ENCODE measurements at places on chromosomes 4 and X.

DNA sequence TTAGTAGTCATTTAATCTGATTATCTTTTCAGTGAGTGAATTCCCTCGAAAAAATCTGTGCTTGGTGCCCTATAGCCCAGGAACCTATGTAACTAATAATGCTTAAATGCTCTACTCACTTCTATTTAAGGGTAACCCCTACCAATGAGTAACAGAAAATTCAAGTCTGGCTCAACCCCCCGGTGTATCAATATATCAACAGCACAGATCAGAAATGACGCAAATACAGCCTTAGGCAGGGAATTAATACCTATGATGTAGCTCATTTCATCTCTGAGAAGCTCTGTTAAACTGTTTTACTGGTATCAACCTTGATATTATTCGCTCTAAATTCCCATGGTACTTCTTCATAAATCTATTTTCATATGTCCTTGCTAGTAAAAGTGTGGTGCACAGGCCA, 28.6 kb downstream of the PDGFC start:
- no peak for DNase-seq

- no peak for DNase-seq
These were observed 18.6 kb upstream of the TMEM185A start for GRCh38 chrX:149650162-149650561.

DNA sequence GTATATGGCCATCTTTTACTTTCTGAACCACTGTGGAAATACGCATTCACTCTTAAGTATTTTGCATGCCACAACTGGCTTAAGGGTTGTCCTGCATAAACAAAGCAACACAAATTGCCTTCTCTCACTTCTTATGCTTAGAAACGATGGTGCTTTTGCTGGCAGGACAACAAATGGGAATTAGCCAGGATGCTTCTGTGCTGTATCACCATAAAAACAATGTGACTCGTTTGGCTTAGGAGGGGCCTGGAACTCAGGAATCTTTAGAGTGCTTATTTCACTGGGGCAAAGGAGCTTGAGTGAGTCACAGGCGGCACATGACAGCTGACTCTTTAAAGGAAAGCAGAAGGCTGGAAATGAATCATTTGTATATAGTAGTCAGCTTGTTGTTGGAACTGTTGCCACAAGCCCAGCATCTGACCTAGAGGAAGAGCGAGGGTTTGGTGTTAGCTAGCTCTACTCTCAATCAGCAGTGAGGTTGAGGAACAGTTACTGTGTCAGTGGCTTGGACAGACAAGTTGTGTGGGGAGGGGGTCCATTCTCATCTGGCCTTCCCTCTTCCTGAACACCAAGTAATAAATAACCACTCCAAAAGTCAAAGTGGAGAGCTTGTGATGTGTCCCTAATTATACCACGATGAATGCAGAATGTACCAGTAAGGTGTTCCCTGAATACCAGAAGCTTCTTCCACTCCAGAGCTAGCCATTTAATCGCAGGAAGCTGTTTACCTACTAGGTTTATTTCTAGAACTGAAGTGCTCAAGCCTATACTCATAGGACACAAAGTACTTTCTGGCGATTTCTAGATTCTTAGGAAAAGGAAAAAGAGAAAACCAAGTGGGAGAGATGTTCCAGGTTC, 293.1 kb downstream of the CAMK2D start:
- peak; percentile 100 for DNase-seq

GRCh38 chr4:47788126-47788525, 49.7 kb downstream of the CORIN start:
- DNase-seq: no peak

DNA sequence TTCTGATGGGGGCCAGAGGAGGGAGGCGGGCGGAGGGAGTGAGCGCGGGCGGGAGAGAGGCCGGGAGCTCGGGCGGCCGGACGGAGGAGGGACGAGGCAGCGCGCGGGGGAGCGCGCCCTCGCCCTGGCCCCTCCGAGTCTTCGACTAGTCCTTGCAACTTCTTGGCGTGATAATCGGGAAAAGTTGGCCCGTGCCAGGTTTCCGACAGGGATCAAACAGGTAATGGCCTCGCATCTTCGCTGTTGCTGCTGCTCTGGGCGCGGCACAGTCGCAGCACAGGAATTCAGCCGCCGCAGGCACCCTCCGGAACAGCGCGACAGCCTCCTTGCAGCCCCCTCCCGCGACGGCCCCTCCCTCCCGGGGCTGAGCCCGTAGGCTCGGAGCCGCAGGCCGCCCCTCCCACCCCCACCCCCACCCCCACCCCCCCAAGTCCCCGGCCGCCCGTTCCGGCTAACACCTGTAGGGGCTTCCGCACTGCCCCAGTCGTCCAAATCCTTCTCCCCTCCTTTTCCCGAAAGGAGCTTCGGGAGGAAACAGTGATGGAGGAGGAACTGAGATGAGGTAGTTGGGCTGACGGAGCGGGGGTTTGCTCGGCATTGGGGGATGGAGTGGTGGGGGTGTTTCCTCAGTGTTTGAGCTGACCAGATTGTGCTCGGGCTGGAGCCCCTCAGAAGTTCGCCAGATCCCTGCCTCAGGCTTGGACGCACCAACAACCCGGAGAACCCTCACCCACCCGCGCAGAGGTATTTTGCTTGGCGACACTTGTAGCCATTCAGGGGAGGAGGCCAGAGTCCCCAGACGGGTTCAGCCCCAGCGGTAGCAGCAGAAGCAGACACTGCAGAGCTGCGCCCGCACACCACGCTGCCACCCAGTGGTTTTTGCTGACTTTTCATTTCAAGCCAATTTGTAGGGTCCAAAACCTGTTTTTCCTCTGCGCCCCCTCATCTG, at the start of gene FGF13:
FGF13 (minus strand) TSS at position 319 of the 949 bp plus-strand sequence. CDS start 714 bp downstream, outside the sequence.
- no peak for DNase-seq

GRCh38 chr4:10123227-10124101, 6.9 kb upstream of the WDR1 start:
- no peak for DNase-seq

DNA sequence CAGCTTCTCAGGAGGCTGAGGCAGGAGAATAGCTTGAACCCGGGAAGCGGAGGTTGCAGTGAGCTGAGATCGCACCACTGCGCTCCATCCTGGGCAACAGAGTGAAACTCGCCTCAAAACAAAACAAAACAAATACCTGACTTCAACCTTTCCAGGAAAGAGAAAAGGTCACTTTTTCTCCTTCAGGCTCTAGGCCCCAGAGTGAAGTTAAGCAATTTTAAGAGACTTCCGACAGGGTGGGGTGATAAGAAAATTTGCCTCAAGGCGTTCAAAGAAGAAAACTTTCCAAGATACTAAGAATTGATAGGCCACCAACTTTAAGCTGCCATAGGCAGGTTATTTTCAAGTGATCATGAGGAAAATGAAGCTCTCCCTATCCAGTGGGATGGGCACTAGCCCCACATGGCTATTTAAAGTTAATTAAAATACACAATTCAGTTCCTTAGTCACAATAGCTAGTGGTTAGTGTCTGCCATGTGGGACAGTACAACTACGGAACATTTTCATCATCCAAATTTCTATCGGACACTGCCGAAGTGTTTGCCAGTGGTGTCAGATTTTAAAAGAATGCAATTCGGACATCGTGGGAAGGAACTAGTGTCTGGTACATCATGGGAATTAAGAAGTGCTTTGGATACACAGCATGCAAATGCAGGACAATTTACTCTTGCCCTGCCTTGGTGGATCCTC, 33.0 kb downstream of the SMS start:
- no peak for DNase-seq

DNA sequence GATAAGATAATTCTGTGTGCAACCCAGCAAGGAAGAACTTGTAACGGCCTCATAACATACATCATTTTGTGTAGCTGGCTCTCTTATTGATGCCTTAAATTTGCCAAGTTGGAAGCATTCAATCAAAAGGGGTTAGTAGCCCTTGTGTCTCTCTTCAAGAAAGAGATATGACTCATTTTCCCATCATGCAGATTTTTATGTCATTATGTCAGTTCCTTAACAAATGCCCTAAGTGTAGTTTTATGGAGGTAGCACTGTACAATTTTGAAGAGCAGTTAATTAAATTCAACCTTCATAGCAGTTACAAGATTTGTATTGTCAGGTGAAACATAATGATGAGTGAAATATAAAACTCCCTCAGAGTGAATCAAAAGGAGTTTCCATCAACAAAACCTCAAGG, 215.6 kb downstream of the GRIA3 start:
- DNase-seq: peak; percentile 37

- DNase-seq: peak; percentile 15
These were observed 13.0 kb upstream of the RHOH start for GRCh38 chr4:40183615-40184411.

- DNase-seq: no peak
These were observed 77.0 kb downstream of the REELD1 start for GRCh38 chr4:146291313-146291712.

GRCh38 chr4:59644765-59645164, 1555.4 kb upstream of the ADGRL3 start:
- DNase-seq: no peak

GRCh38 chr4:52939325-52939724, 77.2 kb downstream of the RASL11B start:
- no peak for DNase-seq
